ENCODE measurements at places on chromosomes 5 and 9.

DNA sequence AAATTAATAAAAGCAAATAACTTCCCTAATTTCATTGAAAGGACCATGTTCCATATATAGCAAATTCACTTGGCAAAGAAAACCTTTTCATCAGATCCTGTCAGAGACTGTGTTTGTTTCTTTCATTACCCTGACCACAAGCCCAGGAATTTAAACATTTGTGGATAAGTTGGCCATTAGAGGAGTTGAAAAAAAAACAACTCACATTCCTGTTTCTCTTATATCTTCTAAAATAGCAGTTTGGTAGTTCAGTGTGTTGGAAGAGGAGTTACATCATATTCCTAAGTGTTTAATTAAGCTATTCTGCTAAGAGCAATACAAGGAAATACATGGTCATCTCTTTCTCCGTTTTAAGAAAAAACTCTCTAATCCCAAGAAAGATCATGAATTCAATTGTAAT lies 505.6 kb downstream of the TLE1 start:
- DNase-seq: no peak

GRCh38 chr5:103272377-103272776 lies 13.8 kb downstream of the MACIR start:
- DNase-seq: no peak

GRCh38 chr5:119302916-119303897 lies 52.6 kb upstream of the TNFAIP8 start:
- no peak for DNase-seq

GRCh38 chr5:51095486-51095885 lies 287.8 kb upstream of the ISL1 start:
- no peak for DNase-seq

DNA sequence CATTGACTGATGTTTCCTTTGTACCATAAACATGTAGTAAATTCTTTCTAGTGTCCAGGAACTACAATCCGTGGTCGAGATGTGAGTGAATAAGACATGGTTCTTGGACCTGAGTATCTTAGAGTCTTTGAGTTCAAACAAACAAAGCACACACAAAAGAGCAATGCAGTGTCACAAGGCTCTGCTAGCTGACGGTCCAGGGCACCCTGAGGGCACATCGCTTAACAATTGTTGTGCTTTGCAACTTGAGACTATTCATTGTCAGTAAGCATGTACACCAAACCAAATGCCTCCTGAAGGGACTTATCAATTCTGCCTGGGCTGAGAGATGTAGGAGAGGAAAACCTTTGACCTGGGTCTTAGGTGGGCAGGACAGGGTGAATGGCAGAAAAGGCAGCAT lies 84.8 kb downstream of the CAMK4 start:
- DNase-seq: no peak

- DNase-seq: peak; percentile 34
Observed at GRCh38 chr9:91032121-91032531, 230.5 kb downstream of the SYK start.

DNA sequence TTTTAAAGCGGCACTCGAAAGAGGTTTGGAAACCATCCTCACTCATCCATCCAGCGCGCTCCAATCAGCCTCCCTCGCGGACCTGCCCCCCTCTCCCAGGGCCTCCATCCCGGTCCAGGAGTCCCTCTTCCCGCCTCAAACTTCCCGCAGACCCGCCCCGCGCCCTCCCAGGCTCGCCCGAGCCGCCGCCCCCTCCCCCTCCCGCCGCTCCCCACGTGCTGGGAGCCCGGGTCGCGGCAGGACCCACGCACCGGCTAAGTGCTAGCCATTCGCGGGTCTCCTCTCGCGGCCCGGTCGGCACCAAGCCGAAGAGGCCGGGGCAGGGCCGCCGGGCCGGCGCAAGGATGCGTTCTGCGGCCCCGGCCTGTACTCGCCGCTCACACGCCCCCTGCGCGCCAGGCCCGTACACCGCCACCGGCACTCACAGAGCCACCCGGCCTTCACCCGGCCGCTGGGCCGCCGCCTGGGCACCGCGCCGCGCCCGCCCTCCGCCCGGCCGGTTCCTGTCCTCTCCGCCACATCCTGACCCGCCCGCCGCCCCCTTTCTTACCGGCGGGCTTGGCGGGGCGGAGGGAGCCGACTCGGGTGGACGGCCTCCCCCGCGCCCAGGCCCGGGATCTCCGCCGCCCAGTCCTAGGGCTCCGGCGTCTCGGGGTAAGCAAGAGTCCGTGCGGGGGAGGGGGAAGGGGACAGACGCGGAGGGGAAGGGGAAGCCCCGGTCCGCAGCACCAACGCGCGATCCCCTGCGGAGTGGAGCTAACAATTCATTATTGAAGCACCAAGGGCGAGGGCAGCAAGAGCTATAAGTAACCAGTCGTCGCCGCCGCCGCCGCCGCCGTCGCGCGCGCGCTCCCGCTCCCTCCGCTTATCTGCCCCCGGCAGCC lies 576 bp downstream of the CHD1 start:
- peak; percentile 87 for DNase-seq

DNA sequence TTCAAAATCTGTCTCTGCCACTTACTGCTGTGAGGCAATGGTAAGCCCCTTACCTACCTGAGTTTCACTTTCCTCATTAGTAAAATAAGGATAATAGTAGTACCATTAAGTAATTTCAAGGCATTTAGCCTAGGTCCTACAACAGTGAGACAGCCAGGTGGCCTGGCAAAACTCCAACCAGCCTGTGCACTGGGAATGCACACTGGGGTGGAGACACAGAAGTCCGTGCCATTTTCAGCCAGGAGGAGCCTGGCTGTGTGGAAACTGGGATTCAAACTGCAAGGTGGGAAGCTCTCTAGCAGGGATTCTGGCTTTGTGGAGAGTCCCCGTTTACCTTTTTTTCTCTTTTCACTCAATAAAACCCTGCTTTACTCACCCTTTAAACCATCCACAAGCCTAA lies 630.4 kb downstream of the PRELID2 start:
- no peak for DNase-seq

Data from sciatic nerve (tissue), 2 donors.